ENCODE measurements at places on chromosomes 1 and 21.

DNA sequence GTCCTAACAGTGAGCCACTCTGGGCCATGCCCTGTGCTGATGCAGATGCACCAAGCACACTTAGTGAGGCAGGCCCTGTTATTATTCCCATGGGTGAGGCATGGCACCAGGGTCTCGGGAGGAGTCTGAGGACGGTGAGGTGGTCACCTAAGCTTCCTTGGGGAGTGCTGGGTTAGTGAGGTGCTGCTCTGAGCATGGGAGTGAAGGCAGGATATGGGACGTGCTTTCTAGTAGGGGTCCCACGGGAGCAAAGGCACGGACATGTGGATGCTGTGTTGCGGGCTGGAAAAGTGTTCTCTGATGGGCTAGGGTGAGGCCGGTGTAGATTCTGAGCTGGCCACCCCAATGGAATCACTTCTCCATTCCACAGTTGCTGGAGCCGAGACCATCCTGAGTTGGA lies 77.5 kb upstream of the CSF3R start:
- DNase-seq, result no peak

DNA sequence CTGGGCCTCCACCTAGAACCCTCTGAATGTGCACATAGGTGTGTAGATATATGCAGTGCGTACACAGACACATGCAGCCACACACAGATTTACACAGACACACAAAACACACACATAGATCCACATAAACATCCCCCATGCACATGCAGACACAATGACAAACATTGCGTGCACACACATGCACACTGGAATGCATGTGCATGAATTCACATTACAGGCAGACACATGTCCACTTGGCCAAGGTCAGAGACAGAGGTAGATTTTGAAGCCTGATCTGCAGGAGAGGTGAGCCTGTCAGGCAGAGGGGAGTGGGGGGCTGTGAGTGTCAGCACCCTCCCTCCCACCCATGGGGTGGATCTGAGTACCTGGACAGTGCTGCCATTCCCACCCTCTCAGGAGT lies 338.5 kb downstream of the PTPRU start:
- no peak for DNase-seq

GRCh38 chr1:152112101-152112884 lies 3.0 kb downstream of the TCHH start:
- no peak for DNase-seq

DNA sequence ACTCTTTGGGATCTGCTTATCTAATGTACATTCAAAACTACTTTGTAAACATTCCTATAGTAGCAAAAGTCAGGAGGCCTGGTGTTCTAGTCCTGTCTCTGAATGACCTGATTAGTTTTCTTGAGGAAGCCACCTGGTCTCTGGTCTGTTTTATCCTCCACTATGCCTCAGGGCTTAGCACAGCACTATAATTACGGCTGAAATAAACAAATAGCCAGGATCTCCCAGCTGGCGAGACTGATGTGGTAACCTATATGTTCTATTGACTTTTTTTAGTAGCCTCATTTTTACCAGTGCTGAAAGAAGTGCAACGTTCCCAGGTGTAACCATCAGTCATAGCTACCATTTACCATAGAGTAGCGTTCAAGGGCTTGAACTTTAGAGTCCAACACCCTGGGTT lies 24.2 kb upstream of the RPL11 start:
- no peak for DNase-seq

DNA sequence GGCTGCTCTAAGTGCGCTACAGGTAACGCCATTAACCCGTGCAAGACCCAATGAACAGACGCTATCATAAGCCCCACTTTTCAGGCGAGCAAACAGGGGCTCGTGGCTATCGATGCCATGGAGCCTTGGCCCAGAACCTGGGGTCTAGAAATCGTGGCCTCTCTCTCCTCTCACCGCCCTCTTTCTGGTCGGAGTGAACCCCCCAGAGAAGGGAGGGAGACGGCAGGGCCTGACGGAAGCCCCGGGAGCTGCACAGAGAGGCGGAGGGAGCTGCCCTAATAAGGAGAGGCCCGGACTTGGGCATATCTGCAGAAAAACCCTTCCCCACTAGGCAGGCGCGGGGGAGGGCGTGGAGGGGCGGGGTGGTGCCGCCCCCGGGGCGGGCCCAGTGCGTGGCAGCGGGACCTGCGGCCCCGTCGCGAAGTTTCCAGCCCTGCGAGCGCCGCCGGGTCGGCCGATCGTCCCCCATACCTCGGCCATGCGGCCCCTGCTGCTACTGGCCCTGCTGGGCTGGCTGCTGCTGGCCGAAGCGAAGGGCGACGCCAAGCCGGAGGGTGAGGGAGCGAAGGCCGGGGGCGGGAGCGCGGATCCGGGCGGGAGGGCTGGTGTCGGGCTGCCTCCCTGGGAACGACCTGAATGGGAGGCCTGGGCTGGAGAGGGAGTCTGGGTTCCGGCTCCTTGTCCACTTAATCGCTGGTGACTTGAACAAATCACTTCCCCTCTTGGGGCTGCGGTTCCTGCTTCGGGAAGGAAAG lies at the start of gene PLOD1:
Gene PLOD1, plus strand, starts transcription at position 416 of the 755 bp plus-strand sequence. Its CDS starts 63 bp downstream, at position 479.
- DNase-seq, result peak; percentile 92

- no peak for DNase-seq
Measured at GRCh38 chr1:234697015-234697414, 87.0 kb upstream of the IRF2BP2 start.

DNA sequence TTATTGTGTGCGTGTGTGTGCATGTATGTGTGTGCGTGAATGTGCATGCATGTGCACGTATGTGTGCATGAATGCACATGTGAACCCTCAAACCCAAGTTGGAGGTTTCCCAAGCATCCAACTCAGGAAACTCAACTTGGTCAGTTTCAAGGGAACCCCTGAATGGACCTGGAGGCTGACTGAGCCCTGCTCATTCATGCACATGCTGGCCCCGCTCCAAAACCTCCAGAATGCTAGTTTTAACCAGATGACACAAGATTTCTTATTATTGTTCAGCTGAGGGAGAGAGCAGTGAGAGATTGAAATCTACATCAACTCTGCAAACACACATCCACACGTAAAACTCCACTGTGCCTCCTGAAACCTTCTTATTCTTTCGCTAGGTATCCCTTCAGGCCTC lies 104.4 kb downstream of the OMA1 start:
- no peak for DNase-seq

DNA sequence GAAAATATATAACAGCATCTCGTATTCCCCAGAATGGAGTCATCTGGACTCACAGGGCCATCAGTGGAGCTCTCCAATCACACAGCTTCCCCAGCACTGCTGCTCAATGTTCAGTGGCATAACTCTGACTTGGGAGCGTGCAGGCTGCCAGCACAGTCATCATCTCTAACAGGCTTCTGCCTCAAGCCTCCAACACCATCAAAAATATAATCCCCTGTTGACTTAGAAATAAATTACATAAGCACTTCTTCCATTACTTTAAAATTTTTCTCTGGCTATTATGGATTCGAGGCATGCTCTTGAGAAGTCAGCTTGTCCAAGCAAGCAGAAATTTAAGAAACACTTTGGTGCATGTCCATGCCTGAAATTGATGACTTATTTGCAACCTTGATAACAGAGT lies 6.2 kb downstream of the DUSP23 start:
- no peak for DNase-seq

- DNase-seq, result peak; percentile 53
Measured at GRCh38 chr1:66725885-66726665, 26.2 kb upstream of the DYNLT5 start.

GRCh38 chr1:116262207-116262994 lies 110.6 kb upstream of the ATP1A1 start:
- no peak for DNase-seq

- no peak for DNase-seq
Measured at GRCh38 chr1:198642983-198643382, 4.1 kb downstream of the PTPRC start.

DNA sequence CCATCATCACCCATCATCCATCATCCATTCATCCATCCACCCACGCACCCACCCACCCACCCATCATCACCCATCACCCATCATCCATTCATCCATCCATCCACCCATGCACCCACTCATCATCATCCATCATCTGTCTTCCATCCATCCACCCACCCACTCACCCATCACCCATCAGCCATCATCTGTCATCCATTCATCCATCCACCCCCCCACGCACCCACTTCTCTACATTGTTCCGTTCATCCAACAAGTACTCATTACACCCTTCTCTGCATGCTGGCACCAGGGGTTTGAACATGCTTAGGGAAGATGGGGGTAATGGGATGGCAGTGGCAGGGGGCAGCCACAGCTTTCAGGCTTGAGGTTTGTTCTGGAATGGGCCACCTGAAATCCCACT lies 82.1 kb downstream of the ADARB1 start:
- DNase-seq, result no peak

- DNase-seq, result no peak
Measured at GRCh38 chr1:205497351-205497750, 7.1 kb upstream of the CDK18 start.
